Immature natural killer cell (primary cell): ENCODE measurements at places on chromosomes 11 and 22. TPM values are rescaled to one million over a fixed set of nuclear protein-coding genes. Genes with fewer than 3 reads are reported as not detected.

Gene SCGB1A1
- polyA plus RNA-seq, result not detected

Gene GGTLC2
- not detected for polyA plus RNA-seq

Gene ENTHD1
- not detected for polyA plus RNA-seq

- H3K4me1 ChIP-seq, result no peaks in the 10 kb centered on the region
- H3K27ac ChIP-seq, result no peak overlapping the region
- H3K4me3 ChIP-seq, result no peak overlapping the region
- H3K27me3 ChIP-seq, result peaks cover 1% of the 10 kb centered on the region
- H3K36me3 ChIP-seq, result no peaks in the 10 kb centered on the region
- no peak for DNase-seq
These were observed 760.6 kb downstream of the OPCML start for GRCh38 chr11:132771746-132772145.

- H3K36me3 ChIP-seq, result peaks cover under 1% of the 10 kb centered on the region
- DNase-seq, result peak; percentile 66
- H3K27ac ChIP-seq, result peak overlapping the region; percentile 88
- H3K27me3 ChIP-seq, result peaks cover 3% of the 10 kb centered on the region
These were observed 17.6 kb downstream of the GDPD5 start for GRCh38 chr11:75508051-75508561.

DNA sequence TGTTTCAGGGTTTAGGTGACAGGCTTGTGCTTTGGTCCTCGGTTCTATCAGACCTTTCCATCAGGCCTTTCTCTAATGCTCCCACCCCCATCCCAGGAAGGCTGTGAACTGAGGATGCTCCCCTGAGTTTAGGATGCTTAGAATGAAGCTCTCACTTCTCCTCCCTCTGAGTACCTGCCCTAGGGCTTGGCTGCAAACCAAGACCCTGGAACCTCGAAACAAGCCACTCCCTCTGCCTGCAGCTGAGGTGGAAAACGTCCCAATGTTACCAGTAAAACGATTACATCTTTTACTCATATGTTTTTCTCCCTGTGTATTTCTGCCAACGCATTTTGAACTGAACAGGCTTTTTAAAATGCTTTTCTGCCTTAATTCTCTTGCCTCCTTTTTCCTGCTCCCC, 54.5 kb upstream of the BMAL1 start:
- H3K27ac ChIP-seq, result no peak overlapping the region
- H3K27me3 ChIP-seq, result no peaks in the 10 kb centered on the region
- DNase-seq, result no peak
- H3K4me3 ChIP-seq, result no peak overlapping the region

- peak overlapping the region; percentile 85 for H3K27ac ChIP-seq
- peaks cover 49% of the 10 kb centered on the region for H3K4me1 ChIP-seq
- no peaks in the 10 kb centered on the region for H3K27me3 ChIP-seq
- no peak for DNase-seq
- peak overlapping the region; percentile 46 for H3K4me3 ChIP-seq
- H3K36me3 ChIP-seq, result no peaks in the 10 kb centered on the region
These were observed 40.4 kb downstream of the ETS1 start for GRCh38 chr11:128546916-128547315.
